ENCODE measurements at places on chromosomes 4 and X. TPM values are rescaled to one million over a fixed set of nuclear protein-coding genes. Genes with fewer than 3 reads are reported as not detected.

Gene GNL3L
- total RNA-seq, result 45.9 TPM

Gene GUCY1A1
- 9.2 TPM for total RNA-seq

Gene HUWE1
- 113 TPM for total RNA-seq

Gene RBM46
- total RNA-seq, result not detected

Gene CFAP99
- total RNA-seq, result not detected

Gene KDR
- total RNA-seq, result 70.5 TPM

Gene UFSP2
- 29.7 TPM for total RNA-seq

Gene GPR173
- 7.9 TPM for total RNA-seq

DNA sequence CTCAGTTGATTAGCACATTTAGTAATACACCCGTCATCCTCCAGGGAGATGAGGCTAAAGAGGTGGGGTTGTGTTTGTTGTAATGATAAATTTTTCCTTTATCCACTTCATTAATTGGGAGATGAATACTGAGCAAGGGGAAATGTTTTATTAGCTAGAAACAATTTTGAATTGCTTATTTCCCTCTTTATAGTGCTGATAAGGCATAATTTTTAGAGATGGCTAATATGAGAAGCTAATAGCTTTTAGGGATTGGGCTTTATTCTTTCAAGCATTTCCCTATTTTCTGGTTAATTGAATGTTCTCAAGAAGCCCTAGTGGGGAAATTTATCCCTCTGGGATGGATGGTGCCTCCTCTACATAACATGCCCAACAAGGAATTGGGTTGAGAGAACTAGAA, 365.2 kb upstream of the IGFBP7 start:
- H3K4me3 ChIP-seq, result no peak overlapping the region
- H3K36me3 ChIP-seq, result no peaks in the 10 kb centered on the region
- no peaks in the 10 kb centered on the region for H3K27me3 ChIP-seq
- no peak for DNase-seq
- no peaks in the 10 kb centered on the region for H3K4me1 ChIP-seq

- H3K4me3 ChIP-seq, result no peak overlapping the region
- DNase-seq, result no peak
These were observed 34.5 kb downstream of the RPS6KA6 start for GRCh38 chrX:84153538-84153937.

- H3K27me3 ChIP-seq, result no peaks in the 10 kb centered on the region
- H3K27ac ChIP-seq, result no peak overlapping the region
- H3K4me1 ChIP-seq, result no peaks in the 10 kb centered on the region
- H3K36me3 ChIP-seq, result no peaks in the 10 kb centered on the region
- DNase-seq, result no peak
These were observed 90.3 kb upstream of the TBL1X start for GRCh38 chrX:9374555-9374954.

DNA sequence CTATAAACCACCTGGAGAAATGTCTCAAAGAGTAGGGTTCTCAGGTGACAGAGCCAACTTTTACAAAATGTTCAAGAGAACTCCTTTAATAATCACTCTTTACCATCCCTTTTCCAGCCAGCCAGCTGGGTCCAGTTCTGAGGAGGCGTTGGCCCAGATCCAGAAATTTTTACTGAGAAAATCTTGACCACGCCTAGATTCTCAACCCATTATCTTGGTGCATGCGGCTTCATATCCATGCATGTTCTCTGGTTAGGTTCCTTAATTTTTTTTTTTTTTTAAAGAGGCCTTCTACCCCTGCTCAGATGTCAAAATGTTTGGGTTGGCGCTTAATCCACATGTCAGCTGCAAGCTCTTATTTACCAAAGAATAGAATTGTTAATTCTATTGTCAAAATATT, 12.0 kb upstream of the MAP7D2 start:
- no peaks in the 10 kb centered on the region for H3K27me3 ChIP-seq
- DNase-seq, result no peak

DNA sequence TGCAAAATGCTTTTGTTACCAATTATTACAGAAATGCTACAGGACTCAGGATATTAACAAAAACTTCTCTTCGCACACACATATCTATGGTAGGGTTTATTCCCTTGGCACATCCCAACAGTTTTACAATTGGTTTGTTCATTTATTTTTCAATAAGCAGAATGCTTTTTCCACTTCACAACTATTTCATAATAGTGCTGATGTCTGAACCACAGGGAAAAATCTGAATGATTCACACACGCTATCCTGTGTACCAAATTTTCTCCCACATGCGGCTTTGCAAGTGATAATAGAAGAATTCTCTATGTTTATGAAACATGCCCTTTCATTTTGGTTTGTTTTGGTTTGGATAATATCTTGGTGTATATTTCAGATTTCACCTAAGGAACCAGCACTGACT, 725.7 kb upstream of the TENM3 start:
- no peaks in the 10 kb centered on the region for H3K36me3 ChIP-seq
- H3K4me1 ChIP-seq, result peaks cover 4% of the 10 kb centered on the region
- H3K4me3 ChIP-seq, result no peak overlapping the region
- no peaks in the 10 kb centered on the region for H3K27me3 ChIP-seq
- DNase-seq, result no peak
- H3K27ac ChIP-seq, result no peak overlapping the region

DNA sequence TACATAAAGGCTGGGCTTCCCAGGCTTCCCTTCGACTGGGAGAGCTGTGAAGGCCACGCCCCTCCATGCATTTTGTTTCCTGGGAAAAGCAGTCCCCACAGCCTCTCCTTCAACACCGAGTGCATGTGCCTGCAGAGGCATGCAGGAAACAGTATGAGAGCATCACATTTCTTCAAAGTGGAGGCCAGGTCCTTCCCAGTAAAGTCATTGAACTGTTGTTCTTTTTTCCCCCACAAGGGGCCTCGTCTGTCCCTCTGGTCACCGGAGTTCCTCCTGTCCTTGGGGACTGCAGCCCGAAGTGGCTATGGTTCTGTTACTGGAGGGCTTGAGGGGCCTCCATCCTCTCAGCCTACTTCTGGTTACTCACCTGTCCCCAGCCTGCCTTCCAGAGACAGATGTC, 56.0 kb downstream of the RAI2 start:
- H3K36me3 ChIP-seq, result no peaks in the 10 kb centered on the region
- H3K4me1 ChIP-seq, result no peaks in the 10 kb centered on the region

GRCh38 chr4:101370663-101371210, 23.4 kb upstream of the PPP3CA start:
- H3K27me3 ChIP-seq, result no peaks in the 10 kb centered on the region
- no peak overlapping the region for H3K4me3 ChIP-seq
- no peaks in the 10 kb centered on the region for H3K4me1 ChIP-seq

GRCh38 chr4:16118090-16118489, 34.3 kb upstream of the PROM1 start:
- no peak overlapping the region for H3K27ac ChIP-seq
- no peak for DNase-seq
- H3K4me3 ChIP-seq, result no peak overlapping the region
- H3K27me3 ChIP-seq, result no peaks in the 10 kb centered on the region
- H3K4me1 ChIP-seq, result no peaks in the 10 kb centered on the region

- H3K36me3 ChIP-seq, result peaks cover 3% of the 10 kb centered on the region
- peaks cover 5% of the 10 kb centered on the region for H3K4me1 ChIP-seq
- no peak overlapping the region for H3K4me3 ChIP-seq
- DNase-seq, result no peak
- no peak overlapping the region for H3K27ac ChIP-seq
- H3K27me3 ChIP-seq, result no peaks in the 10 kb centered on the region
These were observed 74.4 kb downstream of the MSN start for GRCh38 chrX:65741823-65742222.

GRCh38 chrX:101619364-101619763, 1.6 kb upstream of the ARMCX6 start:
- H3K27ac ChIP-seq, result no peak overlapping the region
- peaks cover 11% of the 10 kb centered on the region for H3K4me1 ChIP-seq
- peaks cover 5% of the 10 kb centered on the region for H3K27me3 ChIP-seq
- DNase-seq, result no peak
- H3K4me3 ChIP-seq, result no peak overlapping the region

DNA sequence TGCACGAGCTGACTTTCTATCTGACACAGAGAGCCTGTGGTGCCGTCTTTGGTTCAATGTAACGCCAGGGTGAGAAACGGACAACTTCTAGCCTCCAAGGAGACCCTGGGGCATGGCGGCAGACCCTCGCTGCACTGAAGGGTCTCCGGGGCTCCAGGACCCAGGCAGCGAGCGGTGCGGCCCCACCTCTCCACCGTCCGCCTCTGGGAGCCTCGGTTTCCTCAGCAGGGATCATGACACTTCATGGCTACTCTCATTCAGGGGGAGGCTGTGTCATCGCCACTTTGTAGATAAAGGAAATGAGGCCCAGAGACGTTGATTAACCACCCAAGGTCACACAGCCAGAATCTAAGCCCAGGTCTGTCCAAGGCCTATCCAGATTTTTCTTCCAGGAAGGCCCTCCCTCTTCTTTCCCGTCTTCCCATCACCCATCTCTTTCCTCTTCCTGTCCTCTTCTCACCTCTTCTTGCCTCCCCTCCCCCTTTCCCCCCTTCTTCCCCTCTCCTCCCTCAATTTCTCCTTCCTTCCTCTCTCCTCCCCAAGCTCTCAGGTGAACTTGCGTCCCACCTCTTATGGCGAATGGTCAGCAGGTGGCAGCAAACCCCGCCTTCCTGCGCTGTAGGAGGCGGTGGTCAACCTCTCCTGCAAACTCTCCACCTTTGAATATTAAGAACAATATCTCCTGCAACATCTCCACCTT, 69.3 kb upstream of the HMX1 start:
- H3K27me3 ChIP-seq, result no peaks in the 10 kb centered on the region
- no peaks in the 10 kb centered on the region for H3K4me1 ChIP-seq
- DNase-seq, result no peak

GRCh38 chr4:165379678-165380064, 863 bp downstream of the CPE start:
- no peaks in the 10 kb centered on the region for H3K36me3 ChIP-seq
- peak overlapping the region; percentile 56 for H3K4me3 ChIP-seq
- peak overlapping the region; percentile 45 for H3K27ac ChIP-seq
- DNase-seq, result no peak
- no peaks in the 10 kb centered on the region for H3K4me1 ChIP-seq

All from tibial nerve (tissue), 4 donors.